Lower lobe of right lung (tissue), 2 donors: ENCODE measurements at places on chromosomes 7 and 10. TPM values are rescaled to one million over a fixed set of nuclear protein-coding genes. Genes with fewer than 3 reads are reported as not detected.

Gene HOXA2
- 1.5 TPM for total RNA-seq

Gene ADAMTS14
- total RNA-seq, result 0.53 TPM

Gene GSDME
- total RNA-seq, result 8.2 TPM

Gene ANKRD30A
- total RNA-seq, result not detected

DNA sequence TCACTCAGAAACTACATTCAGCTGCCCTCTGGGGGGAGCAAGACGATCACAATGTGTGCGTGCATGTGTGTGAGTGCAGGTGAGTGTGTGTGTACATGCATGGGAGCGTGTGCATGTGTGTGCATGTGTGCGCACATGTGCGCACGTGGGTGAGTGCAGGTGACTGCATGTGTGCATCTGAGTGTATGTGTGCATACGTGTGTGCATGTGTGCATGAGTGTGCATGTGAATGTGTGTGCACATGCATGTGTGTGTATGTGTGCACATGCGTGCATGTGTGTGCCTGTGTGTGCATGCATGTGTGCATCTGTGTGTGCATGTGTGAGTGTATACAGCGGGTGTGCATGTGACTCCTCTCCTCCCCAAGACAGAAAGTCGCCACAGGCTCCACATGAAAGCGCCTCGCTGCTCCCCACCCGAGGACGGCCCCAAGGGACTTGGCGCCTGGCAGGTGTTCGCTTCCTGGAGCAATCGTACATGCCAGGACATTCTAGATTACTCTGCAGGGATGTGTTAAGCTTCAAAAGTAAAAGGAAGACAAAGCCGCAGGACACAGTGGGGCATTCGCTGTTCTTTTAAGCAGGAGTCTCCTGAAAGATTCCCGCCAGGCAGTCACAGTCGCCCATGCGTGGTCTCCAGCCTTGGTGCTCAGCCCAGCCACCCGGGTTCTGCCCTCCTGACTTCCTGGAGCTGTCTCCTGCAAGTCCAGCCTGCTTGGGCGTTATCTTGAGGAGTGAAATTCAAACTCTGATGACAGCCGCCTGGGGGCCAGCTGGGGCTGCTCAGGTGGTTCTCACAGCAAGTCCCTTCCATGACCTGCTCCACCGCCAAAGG, 42.0 kb upstream of the ADGRA1 start:
- H3K27ac ChIP-seq, result no peak overlapping the region
- H3K4me3 ChIP-seq, result no peak overlapping the region
- no peaks in the 10 kb centered on the region for H3K4me1 ChIP-seq
- H3K27me3 ChIP-seq, result peaks cover 39% of the 10 kb centered on the region
- H3K36me3 ChIP-seq, result no peaks in the 10 kb centered on the region

DNA sequence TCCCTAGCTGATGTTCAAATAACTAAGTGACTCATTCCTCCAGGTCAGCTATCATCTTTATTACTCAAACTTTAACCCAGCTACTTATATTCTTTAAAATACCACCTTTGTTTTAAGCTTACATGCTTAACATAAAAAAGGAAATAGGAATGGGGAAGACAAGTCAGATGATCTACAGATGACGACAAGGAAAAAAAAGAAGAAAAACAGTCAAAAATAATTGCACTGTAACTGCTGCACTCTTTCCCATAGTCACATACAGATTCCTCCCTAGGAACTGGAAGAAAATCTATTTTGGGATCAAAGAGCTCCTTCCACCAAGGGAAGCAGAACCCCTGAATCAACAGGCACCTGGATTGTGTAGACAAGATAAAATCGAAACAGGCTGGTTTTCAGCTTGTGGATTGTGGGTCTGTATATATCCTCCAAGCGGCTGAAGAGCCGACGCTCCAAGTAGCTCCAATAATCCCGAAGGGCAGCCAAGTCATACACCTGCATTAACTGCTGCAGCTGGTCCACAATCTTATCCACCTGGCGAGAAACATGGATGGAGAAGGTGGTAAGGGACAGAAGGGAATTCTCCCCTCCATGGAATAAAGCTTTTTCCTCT, 2.0 kb downstream of the WDR91 start:
- peaks cover 55% of the 10 kb centered on the region for H3K4me1 ChIP-seq
- no peaks in the 10 kb centered on the region for H3K27me3 ChIP-seq
- H3K4me3 ChIP-seq, result no peak overlapping the region
- DNase-seq, result no peak

DNA sequence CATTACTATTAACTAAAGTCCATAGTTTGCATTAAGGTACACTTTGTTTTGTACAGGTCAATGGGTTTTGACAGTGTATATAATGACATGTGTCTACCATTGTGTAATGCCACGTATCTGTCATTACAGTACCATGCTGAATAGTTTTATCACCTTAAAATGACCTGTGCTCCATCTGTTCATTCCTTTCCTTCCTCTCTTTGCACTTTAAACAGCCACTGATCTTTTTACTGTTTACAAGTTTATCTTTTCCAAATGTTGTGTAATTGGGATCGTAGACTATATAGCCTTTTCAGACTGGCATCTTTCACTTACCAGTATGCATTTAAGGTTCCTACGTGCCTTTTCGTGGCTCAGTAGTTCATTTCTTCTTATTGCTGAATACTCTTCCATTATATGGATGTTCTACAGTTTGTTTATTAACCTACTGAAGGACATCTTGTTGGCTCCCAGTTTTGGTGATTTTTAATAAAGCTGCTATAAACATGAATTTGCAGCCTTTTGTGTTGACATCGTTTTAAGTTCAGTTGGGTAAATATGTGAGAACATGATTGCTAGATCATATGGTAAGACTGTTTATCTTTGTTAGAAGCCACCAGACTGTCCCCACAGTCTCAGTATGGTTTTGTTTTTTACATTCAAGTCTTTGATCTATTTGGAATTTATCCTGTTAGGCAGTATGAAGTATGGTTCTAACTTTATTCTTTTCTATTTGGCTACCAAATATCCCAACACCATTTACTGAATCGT, 24.7 kb downstream of the STAM start:
- H3K27ac ChIP-seq, result no peak overlapping the region
- H3K4me3 ChIP-seq, result no peak overlapping the region
- H3K27me3 ChIP-seq, result no peaks in the 10 kb centered on the region
- no peaks in the 10 kb centered on the region for H3K36me3 ChIP-seq
- peaks cover 19% of the 10 kb centered on the region for H3K4me1 ChIP-seq

GRCh38 chr10:52677086-52677485, 95.5 kb downstream of the MBL2 start:
- DNase-seq, result no peak
- no peaks in the 10 kb centered on the region for H3K36me3 ChIP-seq
- H3K27me3 ChIP-seq, result no peaks in the 10 kb centered on the region
